ENCODE measurements at places on chromosomes 7 and 10.

- DNase-seq = no peak
Measured at GRCh38 chr7:80403686-80404241, 108.1 kb downstream of the GNAT3 start.

DNA sequence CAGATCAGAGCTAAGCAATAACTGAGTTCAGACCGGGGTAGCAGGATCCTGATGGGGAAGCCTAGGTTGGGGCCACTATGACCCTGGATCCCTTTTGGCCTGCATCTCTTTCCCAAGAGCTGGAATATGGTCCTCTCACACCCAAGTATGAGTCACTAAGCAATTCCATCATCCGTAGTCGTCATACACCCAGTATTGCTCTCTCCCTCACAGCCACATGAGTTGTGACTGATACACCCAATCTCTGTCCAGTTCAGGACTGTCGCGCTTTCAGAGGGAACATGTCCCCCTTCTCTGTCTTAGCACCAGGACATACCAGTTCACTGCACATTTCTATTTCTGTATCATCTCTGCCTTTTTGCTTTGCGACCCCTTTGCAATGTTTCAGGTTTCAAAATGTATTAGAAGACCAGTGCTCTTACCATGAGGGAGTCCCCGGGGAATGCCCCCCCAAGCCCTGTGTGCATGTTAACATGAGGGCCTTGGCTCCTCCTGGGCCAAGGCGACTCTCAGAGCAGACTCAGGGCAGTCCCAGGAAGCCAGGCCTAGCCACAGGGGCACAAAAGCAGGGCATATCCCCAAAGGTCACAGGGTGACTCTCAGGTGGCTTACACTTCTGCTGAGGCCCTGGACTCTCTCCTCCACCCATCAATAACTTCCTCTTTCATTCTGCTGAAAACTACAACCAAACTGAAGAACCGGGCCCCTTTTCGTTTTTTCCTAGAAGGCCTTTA lies 75.3 kb upstream of the SAMD8 start:
- no peak for DNase-seq

DNA sequence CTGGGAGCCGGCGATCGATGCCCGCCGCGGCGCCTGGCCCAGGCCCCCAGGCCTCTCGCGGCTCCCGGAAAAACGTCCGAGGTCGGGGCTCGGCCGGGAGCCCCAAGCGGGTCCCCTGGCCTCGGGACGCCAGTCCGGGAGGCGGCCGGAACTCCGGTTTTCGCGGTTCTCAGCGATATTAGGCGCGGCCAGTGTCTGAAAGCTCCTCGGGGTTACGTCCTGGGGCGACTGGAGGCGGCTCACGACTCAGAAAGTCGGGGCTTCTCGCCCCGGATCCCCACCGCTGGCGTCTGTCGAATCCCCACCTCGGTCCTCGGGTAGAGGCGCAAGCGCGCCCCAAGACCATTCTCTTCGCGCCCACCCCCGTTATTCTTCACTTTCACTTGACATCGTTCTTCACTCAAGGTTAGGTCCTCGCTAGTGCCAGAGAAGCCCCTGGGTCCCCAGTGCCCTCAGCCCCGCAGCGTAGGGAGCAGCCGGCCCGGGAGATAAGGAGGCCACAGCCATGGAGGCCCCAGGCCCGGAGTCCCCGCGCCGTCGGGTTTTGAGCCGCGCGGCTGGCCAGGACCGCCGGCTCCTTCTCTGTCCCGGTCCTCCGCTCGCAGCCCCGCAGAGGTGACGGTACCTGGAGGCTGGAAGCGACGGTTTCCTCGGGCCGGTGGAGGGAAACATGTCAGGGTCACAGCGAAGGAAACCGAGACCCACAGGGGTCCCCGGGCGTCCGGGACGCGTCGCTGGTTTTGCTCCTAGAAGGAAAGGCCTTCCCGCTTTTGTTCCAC lies 35.2 kb upstream of the EBLN1 start:
- no peak for DNase-seq

GRCh38 chr7:121519548-121520521 lies 123.7 kb upstream of the FAM3C start:
- no peak for DNase-seq

GRCh38 chr7:42714356-42714755 lies 197.5 kb downstream of the C7orf25 start:
- no peak for DNase-seq

Measured in HS-27A (cell line).